Activated CD8-positive, alpha-beta memory T cell treated with anti-CD3 and anti-CD28 coated beads, Interleukin-2, amount 50 U/mL, for 4 hours (primary cell): ENCODE measurements at places on chromosomes 13 and 19.

DNA sequence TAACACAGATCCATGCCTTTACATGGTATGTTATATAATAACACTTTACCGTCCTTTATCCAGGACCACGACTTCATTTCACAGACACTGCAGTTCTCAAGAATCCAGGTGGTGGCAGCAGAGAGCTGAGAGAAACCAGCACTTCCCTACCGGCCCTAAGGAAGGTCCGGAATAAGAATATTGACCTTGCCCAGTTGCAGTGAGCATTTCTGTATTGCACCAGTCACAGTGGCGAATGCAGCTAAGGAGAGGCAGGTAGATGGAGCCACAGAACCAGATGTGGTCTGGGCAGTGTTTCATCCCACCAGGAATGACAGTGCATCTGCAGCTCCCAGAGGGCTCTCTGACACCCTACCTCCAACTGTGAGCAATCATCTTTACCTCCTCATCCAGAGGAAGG, 44.6 kb downstream of the ZNF787 start:
- peak; percentile 36 for DNase-seq

DNA sequence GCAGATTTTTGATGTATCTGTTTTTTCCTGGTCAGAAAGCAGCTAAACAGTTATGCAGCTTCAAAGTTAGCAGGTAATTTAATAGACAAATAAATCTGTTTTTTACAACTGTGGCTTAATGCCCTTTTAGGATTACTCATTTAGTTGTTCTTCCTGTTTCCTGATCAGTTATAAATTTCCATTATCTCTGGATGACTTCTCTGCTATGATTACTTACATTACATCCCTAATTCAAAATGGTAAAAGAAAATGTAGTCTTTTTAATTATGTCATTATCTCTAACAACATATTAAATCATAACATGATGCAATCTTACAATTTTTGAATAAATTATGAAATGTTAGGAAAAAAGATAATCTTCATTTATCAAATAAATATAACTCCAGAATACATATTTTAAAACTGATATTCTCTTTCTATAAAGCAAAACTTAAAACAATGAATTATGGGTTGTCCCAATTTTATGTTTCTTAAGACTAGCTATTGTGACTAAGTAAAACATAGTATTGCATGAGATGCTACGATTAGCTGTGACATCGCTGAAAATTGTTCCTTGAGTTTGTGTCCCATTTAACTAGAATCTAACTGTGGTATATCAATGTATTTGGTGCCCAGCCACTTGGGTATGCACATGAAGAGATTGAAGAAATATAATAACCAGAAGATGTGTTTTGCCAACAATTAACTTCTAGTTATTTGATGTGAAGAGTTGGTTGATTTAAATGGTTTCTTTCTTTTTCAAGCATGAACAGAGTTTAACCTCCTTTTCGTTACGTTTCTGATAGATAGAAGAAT, 605.3 kb upstream of the SPRY2 start:
- no peak for DNase-seq

- no peak for DNase-seq
Measured at GRCh38 chr13:20394506-20394905, 131.2 kb downstream of the CRYL1 start.

DNA sequence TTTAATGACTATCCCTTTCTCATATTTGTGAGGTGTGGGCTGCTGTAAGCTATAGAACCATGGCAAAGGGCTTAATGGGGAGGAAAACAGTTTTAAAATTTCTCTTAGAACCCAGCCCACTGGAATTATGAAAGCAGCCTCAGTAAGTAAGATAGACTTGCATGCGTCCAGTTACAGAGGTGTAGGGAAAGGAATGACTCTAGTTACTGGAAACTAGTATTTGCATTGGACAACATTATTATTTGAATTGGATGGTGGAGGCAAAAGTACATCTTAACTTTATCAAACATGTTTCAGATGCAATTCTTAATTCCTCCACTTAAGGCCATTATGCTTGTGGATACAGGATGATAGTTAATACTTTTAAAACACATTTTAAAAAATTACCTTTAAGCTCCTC, 292.9 kb downstream of the SPRY2 start:
- no peak for DNase-seq

DNA sequence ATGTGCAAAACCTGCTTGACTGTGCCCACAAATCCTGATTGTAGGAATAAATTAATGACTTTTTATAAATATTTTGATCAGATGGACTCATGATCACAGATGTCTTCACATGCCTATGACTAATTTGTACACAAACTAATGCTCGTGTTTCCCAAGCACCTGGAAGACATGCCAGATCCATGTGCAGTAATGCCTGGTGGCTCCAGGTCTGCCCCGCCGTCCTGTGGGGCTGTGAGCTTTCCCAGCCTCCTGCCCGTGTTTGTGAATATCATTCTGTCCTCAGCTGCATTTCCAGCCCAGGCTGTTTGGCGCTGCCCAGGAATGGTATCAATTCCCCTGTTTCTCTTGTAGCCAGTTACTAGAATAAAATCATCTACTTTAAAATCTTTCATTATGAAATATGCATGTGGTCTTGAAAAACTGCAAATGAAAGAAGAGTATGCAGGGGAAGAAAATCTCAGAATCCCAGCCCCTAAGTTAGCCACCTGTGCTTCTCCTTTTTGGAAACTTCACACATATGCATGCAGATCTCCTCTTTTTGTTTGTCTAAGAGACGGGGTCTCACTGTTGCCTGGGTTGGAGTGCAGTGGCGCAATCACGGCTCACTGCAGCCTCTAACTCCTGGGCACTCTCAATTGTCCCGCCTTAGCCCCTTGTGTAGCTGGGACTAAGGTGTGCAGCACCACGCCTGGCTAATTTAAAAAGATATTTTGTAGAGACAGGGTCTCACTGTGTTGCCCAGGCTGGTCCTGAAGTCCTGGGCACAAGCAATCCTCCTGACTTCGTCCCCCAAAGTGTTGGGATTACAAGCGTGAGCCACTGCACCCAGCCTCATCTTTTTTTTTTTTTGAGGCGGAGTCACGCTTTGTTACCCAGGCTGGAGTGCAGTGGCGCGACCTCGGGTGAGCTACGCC, 6.2 kb downstream of the RPL28 start:
- no peak for DNase-seq

DNA sequence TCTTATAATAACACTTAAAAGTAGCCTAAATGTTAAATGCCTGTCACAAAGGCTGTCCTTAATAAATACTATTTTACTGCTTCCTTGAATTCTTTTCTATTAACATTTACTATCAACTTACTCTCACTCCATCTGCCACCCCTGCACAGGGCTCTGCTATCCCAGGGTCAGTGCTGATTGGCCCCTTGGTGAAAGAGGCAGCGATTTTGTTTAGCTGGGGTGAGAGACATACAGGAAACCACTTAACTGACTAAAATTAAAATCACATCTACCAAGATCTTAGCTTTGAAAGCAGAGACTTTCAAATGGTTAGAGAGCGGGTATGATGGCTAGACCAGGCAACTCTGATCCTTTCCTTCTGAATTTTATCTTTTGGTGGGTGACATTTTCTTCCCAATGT, 149.9 kb upstream of the HTR2A start:
- DNase-seq = no peak

DNA sequence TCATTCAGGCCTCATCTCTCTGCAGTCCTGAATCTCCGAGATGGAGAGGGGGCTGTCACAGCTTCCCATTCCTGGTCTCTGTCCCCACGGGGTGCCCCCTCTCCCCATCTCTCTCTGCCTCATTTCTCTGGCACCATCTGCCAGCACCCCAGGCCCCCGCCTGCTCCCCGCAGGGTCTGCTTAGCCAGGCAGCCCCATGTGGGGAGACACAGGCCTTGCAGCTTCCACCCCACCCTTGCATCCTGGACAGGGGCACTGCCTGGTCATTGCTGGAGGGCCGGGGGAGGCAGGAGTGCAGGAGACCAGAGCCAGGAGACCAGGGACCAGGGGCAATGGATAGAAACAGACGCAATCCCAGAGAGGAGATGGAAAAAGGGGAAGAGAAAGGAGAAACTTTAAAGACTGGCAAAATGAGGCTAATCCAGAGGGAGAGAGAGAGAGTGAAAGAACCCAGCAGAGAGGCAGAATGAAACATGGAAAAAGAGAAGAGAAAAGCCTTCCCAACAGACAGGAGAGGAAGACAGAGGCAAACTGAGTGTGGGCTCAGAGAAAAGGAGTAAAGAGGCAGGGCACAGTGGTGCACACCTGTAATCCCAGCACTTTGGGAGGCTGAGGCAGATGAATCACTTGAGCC, 8.8 kb upstream of the GIPR start:
- no peak for DNase-seq

- no peak for DNase-seq
Measured at GRCh38 chr13:30671271-30671815, 53.6 kb downstream of the USPL1 start.

DNA sequence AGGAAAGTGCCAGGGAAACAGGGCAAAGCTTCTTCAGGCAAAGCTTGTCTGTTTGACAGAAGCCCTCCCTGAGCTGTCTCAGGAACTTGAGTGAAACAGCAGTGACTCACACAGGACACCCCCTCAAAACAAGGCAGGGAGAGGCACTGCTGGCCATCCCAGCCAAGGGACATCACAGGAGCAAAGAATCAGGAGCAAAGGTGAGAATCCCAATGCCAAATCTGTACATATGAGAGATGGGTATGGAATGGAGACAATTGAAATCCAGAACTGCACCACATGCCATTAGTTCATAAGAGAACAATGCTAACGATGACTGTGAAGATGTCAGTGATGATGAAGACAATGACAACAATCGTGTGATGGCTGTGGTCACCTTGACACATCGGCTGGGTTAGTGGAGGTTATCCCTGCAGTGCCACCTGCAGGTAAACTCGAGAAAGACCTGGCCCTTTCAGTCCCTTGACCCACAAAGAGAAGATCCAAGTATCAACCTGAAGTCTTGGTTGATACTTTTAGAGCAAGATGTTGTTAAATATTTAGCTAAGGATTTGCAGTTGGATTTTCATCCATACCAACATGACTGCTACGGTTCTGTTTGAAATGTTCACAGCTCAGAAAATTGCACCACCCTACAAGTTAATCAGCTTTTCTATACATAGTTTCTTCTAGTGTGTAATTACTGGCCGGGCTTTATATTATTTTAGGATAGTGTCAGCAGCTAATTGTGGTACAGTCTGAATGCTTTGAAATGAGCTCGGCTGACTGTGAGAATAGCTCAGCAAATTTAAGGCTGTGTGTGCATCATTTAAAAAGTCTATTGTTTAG, 42.0 kb upstream of the IPO5 start:
- DNase-seq = no peak

GRCh38 chr13:71593566-71593965, 273.4 kb downstream of the DACH1 start:
- no peak for DNase-seq

GRCh38 chr13:112970552-112971287, 1.7 kb downstream of the MCF2L start:
- DNase-seq = no peak

- no peak for DNase-seq
Measured at GRCh38 chr13:106472621-106473020, 62.8 kb downstream of the EFNB2 start.

DNA sequence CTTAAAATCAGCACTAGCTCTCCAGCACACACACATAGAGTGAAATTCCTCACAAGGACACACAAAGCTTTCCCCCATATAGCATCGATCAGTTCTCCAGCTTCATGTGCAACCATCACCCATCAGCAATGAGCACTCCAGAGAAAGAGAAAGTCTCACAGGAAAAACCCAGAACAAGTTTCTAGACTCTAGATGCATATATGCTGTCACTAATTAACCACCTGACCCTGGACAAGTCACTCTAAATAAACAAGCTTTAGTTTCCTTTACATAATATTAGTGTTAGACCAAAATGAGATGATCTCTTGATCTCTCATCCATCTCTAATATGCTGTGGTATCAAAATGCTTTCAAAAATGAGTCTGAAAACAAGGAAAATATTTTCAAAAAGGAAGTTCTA, 81.2 kb downstream of the TBC1D4 start:
- DNase-seq = no peak

- DNase-seq = no peak
Measured at GRCh38 chr13:21799671-21800070, 128.8 kb downstream of the FGF9 start.

- no peak for DNase-seq
Measured at GRCh38 chr13:81602241-81602640, 1261.3 kb upstream of the SPRY2 start.

- no peak for DNase-seq
Measured at GRCh38 chr19:44875666-44876451, 15.2 kb upstream of the TOMM40 start.

DNA sequence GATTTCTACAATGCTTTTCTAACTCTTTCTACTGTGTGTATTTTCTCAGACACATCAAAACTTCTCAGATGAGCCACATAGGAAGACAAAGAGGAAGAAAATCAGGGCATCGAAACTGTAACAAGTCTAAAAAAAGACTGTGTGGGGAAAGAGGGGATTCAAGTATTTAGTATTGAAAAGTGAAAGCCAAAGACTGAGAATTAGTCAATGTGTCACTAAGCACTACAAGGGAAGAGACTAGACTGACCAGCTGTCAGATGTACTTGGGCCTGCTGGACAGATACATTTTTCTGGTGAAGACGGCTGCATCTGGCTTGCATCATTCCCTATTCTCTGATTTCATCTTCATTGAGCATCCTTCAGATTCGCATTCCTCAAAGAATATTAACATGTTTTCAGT, 25.4 kb downstream of the COMMD6 start:
- DNase-seq = no peak

- peak; percentile 35 for DNase-seq
Measured at GRCh38 chr13:113184568-113185440, 23.7 kb downstream of the PCID2 start.

DNA sequence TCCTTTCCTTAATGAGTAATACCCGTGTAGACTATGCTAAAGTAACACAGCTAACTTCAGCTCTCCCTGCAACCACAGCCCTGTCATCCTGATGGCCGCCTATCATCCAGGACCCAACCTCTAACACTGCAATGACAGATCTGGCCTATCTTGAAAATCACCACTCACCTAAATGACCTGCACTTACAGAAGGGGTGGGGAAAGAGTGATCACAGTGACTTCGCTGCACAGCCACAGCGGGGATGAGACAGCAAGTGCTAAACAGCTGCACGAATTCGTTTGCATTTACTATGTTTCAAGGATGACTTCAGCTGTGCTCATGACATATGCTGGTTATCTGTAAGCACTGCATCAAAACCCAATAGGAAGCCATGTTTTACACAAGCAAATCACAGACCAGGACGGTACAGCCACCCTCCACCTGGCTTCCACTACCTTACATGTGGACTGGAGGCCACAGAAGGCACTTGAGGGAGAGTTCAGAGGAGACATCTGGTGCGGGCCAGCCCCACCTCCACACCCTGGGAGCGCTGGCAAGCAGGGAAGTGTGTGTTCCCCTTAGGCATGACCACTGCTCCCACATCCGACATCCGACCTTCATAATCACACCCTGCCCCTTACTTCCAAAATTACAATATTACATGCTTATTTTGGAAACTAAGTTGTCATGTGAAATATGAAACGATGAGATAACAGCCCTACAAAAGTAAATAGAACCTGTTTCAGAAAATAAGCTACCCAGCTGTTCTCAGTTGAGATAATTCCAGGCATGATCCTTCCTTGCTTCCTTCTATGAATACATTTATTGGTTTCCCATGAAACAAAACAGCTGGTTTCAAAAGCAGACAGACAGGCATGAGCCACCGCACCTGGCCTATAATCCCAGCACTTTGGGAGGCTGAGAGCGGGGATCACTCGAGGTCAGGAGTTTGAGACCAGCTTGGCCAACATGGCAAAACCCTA, 95.7 kb downstream of the STK24 start:
- DNase-seq = no peak
